Lower leg skin (tissue), 4 donors: ENCODE measurements at places on chromosomes 4 and X.

DNA sequence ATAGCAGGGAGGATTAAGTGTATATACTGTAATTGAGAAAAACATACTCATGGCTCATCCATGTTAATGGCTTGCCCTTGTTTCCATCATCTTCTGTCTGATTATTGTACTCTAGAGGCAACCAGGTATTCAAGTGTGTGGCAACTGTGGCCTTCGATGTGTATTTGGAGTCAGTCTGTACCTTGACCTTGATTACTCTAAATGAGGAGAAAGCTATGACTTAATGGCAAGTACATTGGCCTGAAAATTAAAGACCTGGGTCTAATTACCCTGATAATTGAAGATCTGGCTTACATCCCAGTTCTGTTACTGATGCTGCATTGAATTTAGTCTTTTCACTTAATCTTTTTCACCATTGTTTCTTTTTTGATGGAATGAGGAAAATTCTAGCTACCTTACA lies 409.2 kb downstream of the CCSER1 start:
- DNase-seq, result no peak

DNA sequence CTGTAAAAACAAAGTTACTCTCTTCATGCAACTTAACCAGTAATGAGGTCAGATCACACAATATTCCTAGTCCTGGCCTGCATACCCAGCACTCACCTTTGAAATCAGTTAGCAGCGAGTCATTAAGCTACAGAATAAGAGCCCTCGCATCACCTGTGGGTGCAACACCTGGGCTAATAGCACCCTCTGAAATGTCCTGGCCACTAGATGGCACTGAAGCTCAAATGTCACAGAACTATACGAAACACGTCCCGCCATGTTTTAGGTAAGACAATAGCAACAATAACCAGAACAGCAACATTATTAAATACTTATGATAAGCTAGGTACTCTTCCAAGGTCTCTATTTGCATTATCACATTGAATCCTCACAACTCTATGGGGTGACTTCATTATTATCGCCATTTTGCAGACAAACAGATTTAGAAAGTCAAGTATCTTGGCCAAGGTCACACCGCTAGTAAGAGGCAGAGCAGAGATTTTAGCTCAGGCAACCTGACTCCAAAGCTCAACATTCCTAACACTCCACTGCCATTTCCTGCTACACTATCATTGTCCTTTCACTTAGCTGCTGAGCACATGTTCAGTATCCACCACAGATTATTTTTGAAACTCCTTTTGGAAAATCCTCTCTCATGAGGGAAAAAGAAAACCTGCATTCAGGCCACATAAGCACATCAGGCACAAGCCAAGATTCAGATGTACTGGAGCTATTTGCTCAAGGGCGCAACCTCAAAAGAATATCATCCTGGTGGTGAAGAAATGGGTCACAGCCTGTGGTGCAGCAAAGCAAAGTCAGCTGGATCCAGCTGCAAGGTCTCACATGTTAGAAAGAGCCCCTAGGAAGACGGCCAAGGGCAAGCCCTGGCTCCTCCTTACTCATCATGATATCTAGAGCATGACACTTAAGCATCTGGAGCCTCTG lies 59.5 kb upstream of the KDR start:
- DNase-seq, result peak; percentile 25

GRCh38 chr4:127709456-127709855 lies 20.7 kb upstream of the SLC25A31 start:
- no peak for DNase-seq

DNA sequence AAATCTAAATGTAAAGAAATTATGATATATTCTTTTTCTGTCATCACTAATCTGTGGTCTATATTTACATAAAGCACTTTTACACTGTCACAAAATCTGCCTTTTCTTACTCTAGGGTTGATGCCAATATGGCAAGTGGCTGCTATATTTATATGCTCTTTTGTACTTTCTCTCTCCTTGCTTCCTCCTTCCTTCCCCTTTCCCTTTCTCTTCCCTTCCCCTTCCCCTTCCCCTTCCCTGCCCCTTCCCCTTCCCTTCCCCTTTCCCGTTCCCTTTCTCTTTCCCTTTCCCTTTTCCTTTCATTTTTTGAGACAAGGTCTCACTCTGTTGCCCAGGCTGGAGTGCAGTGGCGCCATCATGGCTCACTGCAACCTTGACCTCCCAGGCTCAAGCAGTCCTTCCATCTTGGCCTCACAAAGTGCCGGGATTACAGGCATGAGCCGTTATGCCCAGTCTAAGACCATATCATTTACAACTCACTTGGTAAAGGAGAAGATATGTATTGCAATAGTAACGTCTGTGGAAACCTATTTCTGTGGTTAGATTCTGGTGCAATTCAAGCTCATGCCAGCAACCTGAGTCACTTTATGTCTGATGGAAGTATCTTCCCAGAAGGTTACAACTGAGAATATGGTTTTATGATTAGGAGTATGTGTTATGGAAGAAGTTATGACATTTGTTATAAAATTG lies 13.9 kb upstream of the PLAC8 start:
- no peak for DNase-seq

DNA sequence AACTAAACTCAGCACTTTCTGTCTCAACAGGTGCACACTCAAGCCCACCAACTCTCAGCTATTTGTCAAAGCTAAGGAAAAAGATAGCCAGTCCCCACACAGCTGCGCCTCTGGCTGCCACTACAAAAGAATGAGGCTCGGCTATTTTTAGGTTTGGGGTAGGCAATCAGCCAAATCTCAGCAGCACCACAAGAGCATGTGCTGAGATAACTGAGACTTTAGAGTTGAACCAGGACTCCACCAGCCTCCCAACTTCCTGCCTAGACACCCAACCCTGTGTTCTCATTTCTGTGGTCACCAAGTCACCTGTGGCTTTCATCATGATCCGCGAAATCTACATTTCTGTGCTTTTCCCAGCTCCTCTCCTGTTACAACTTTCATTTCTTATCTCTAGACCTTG lies 28.0 kb downstream of the DMD start:
- DNase-seq, result no peak

GRCh38 chr4:181741513-181741912 lies 501.7 kb upstream of the TENM3 start:
- no peak for DNase-seq

- no peak for DNase-seq
Observed at GRCh38 chr4:188032170-188032569, 36.6 kb downstream of the ZFP42 start.
